ENCODE measurements at places on chromosomes 2 and 18. TPM values are rescaled to one million over a fixed set of nuclear protein-coding genes. Genes with fewer than 3 reads are reported as not detected.

ZRANB3 gene
- polyA plus RNA-seq: 5.7 TPM

SH3RF3 gene
- polyA plus RNA-seq: 2.1 TPM

ALPP gene
- not detected for polyA plus RNA-seq

PLA2R1 gene
- polyA plus RNA-seq: 8.9 TPM

PARD3B gene
- polyA plus RNA-seq: 3.3 TPM

MC4R gene
- polyA plus RNA-seq: 0.14 TPM

AQP12A gene
- not detected for polyA plus RNA-seq

ATP9B gene
- 8.5 TPM for polyA plus RNA-seq

RANBP2 gene
- polyA plus RNA-seq: 12.0 TPM

TTN gene
- polyA plus RNA-seq: 0.39 TPM

GRCh38 chr2:236237468-236238190, 26.6 kb downstream of the ASB18 start:
- no peak for DNase-seq

GRCh38 chr2:238259061-238260020, 19.5 kb upstream of the HES6 start:
- DNase-seq: no peak

- DNase-seq: no peak
These were observed 99.0 kb upstream of the CTDP1 start for GRCh38 chr18:79580498-79581171.

DNA sequence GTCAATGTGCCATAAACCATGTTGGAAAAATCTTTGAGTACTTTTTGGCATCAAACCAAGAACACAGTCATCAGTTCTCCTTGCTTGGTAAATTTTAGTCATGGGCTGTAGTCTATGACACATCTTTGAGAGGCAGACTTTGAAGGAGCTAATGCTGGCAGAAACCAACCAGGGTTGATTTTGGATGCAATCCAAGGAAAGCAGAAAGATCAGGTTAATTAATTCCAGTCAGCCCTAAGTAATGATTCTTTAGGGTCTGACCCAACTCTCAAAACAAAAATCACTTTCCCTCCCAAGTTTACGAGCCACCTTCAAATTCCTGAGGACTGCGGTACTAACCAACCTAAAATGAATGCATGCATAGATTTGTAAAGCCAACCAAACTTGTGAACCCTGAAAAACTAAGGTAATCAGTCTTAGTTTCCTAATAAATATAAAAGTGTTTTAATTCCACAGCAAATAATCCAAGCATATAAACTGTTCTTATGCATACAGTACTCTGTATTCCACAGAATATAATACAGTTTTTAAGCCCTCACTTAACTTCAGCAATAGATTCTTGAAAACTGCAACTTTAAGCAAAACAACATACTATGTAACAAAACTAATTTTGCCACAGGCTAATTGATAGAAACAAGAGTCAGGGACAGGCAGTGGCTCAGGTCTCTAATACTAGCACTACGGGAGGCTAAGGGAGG, 22.0 kb downstream of the AP1S3 start:
- DNase-seq: peak; percentile 95

GRCh38 chr2:146068051-146068450, 1548.1 kb upstream of the ZEB2 start:
- no peak for DNase-seq

DNA sequence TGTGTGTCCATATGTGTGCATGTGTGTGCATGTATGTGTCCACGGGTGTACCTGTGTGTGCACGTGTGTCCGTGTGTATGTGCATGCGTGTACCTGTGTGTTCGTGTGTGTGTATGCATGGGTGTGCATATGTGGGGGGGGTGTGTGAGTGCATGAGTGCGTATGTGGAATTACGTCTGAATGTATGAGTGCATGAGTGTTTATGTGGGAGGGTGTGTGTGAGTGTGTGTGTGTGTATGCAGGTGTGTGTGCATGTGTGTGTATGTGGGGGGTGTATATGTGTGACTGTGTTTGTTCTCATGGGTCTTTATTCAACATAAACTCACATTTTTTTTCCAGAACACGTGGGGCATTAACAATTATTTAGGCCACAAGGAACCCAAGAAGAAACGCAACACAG, 208.4 kb downstream of the SNTG2 start:
- no peak for DNase-seq

GRCh38 chr2:189549449-189549832, 31.1 kb downstream of the SLC40A1 start:
- peak; percentile 32 for DNase-seq

- DNase-seq: peak; percentile 21
These were observed 1029.9 kb upstream of the PIK3C3 start for GRCh38 chr18:40925071-40925541.

- peak; percentile 41 for DNase-seq
These were observed 119.0 kb upstream of the SYT4 start for GRCh38 chr18:43396266-43396665.

- no peak for DNase-seq
These were observed 30.6 kb upstream of the EPG5 start for GRCh38 chr18:45997700-45998151.

GRCh38 chr2:10658041-10658913, 31.5 kb downstream of the NOL10 start:
- peak; percentile 73 for DNase-seq

- DNase-seq: no peak
These were observed 2115.3 kb upstream of the PIK3C3 start for GRCh38 chr18:39839782-39840181.

DNA sequence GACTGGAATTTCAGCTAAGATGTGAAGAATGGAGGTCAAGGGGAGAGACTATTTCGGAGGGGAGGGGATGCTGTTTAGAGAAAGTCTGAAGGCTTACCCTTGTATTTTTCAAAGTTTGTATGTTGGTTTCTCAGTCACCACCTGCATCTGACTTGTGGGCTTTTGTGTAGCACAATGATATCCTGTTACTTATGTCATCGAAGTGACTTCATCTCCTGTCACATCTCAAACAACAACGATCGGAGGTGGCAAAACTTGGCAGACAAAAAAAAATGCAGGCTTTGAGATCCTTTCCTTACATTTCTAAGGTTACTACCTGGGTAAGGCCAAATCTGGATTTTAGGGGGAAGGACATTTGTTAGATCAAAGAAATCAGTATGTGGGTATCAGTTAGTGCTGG, 11.7 kb upstream of the CXCR4 start:
- no peak for DNase-seq

Data from GM23248 (cell line).